ENCODE measurements at places on chromosomes 12 and 14.
A peak's percentile ranks its signal among the peaks of the same experiment; 100 is the strongest.

GRCh38 chr12:107551434-107551833, 134.2 kb upstream of the PWP1 start:
- DNase-seq = no peak

- peak; percentile 54 for DNase-seq
Observed at GRCh38 chr14:102593061-102593824, 794 bp downstream of the RCOR1 start.

GRCh38 chr14:100223332-100224201, 15.4 kb upstream of the YY1 start:
- DNase-seq = no peak

GRCh38 chr14:102568115-102568614, 24.3 kb upstream of the RCOR1 start:
- DNase-seq = peak; percentile 52

DNA sequence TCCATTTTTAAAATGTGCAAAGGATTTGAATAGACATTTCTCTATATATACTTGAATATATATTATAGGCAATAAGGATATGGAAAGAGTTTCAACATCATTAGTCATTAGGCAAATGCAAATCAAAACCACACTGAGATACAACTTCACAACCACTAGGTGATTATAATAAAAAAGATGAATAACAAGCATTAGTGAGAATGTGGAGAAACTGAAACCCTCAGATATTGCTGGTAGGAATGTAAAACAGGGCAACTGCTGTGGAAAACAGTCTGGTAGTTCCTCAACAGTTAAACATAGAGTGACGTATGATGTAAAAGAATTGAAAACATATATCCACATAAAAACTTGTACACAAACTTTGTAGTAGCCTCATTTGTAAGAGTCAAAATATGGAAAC, 11.7 kb upstream of the BATF start:
- DNase-seq = no peak

- no peak for DNase-seq
Observed at GRCh38 chr12:49187184-49187583, 1.7 kb downstream of the TUBA1A start.

DNA sequence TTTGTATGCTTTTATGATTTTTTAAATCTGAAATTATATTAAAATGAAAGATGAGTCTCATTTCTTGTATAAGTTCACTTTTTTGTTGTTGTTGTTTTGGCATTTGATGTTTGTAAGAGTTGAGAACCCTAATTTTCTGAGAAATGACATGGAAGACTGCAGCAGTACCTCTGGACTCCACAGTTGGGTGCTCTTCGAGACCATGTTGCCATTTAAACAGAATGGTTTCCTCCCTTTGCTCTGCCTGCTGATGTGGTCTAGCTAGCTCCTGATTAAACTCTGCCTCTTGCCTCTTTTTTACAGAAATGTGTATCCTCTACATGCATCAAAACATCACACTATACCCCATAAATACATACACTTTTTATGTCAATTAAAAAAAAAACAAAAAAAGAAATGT, 5.8 kb upstream of the LTA4H start:
- no peak for DNase-seq

- DNase-seq = peak; percentile 68
Observed at GRCh38 chr12:47758834-47759690, at the start of gene RAPGEF3. RAPGEF3 (minus strand) TSS chr12:47758880; CDS start chr12:47758556, 324 bp downstream.

DNA sequence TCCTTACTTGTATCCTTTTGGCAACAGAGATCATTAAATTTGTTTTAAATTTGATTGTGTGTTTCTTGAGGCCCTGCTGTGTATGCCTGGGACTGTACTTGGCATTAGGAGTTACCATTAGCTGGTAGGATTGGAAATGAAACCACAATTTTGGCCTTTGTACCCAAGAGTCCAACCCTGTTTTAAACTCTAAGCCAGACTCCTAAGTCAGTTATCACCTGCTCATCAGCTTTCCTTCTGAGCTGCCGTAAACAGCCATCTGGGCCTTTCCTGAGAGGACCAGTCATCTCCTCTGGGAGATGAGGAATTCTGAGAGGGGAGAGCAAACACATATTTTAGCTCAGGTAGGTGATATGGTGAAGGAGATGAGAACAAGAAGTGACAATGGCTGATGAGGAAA, 74.3 kb upstream of the SRSF5 start:
- DNase-seq = no peak

GRCh38 chr12:99153293-99153692, 494.3 kb upstream of the GARIN6 start:
- no peak for DNase-seq

DNA sequence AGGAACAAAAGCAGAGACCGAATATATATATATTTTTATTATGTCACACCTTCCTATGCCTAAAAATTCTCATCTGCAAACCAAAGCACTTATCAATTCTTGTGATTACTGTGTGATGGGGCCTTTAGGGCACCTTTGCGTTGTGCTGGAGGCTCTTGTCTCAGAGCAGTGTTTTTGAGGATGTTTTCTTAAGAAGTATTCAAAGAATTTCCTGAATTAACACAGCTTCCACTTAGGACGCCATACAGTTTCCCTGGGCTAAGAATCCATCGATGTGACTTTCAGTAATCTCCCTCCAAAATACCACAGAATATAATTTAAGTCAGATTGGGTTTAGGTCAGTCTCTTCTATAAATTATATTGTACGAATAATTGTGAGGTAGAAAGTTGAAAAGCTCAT, 22.0 kb upstream of the HIF1A start:
- no peak for DNase-seq

DNA sequence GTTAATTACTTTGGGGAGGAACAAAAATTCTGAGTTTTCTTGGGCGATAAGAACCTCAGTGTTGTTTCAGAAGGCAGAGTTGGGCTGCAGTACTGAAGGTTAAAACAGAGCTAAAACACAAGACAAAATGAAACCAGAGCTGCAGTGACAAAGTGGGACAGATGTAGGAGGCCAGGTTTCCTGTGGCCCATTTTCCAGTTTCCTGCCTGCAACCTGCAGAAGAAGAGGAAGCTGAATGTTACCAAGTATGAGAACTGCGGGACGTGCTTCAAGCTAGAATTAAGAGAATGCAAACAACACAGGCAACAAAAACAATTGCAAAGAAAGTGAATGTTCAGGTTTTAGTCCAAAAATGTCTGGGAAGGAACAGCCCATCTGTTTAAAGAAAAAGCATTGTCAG, 17.8 kb downstream of the ELK3 start:
- DNase-seq = no peak

- peak; percentile 17 for DNase-seq
Observed at GRCh38 chr12:121144416-121144914, 11.8 kb downstream of the P2RX7 start.

DNA sequence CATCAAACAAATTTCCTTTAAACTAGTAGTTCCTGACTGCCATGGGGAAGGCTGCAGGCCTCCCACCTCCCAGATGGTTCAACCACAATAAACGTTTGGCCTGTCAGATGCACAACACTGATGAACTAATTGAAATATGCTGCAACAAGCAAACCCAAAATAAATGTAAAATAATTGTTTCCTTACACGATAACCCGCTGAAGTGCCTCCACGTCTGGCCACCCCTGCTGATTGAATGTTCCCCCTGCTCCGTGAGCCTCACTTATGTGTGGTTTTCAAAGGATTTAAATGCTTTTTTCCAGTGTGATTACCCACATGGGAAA, 8.4 kb downstream of the PITPNM2 start:
- no peak for DNase-seq

- DNase-seq = peak; percentile 90
Observed at GRCh38 chr12:121128908-121129810, 3.5 kb upstream of the P2RX7 start.

DNA sequence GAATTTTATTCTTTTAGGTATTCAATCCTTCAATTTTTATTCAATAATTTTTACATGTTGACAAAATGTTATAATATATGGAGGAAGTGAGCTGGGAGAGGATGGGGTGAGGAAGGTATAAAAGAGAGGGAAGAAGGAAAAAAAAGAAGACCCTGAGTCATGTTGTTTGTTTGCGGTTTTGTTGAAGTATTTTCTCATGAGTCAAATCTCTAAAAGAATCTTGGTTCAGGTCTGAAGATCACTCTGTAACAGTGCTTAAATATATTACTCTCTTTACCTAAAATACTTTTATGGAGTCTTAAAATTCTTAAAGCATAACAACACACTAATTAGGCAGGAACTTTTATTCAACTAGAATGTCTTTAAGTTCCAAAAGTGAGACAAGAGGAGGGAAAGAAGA, 489.6 kb upstream of the GARIN6 start:
- no peak for DNase-seq

- no peak for DNase-seq
Observed at GRCh38 chr14:97578982-97579548, 781.9 kb downstream of the VRK1 start.

GRCh38 chr14:37197421-37198272, at the start of gene MIPOL1:
MIPOL1 (plus strand) TSS chr14:37197937; CDS start chr14:37247889, 49,952 bp downstream.
- peak; percentile 17 for DNase-seq

DNA sequence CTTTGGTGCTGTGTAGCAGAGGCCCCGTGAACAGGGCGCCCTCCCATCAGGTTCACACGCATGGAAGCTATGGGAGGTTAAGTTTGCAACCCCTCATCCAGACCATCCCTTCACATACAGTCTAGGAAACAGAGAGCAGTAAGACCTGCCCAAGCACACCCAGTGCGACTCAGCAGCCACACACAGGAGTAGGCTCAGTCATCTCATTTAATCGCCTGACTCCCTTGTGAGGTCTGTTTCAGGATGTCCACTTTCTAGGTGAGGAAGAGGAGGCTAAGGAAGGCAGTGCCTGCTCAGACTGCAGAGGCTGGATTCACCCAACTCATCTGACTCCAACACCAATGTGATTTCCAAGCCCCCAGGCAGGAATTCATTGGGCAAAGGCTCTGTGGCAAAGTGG, 11.9 kb downstream of the BDKRB1 start:
- no peak for DNase-seq

GRCh38 chr12:124881123-124881522, 17.5 kb upstream of the SCARB1 start:
- DNase-seq = no peak

GRCh38 chr12:91173124-91173523, 9.5 kb downstream of the DCN start:
- no peak for DNase-seq

GRCh38 chr12:53441040-53441833, at the start of gene PRR13:
PRR13 (plus strand) TSS chr12:53441734; CDS start chr12:53442715, 981 bp downstream.
- peak; percentile 99 for DNase-seq

- no peak for DNase-seq
Observed at GRCh38 chr14:33040372-33041140, 101.9 kb downstream of the NPAS3 start.

DNA sequence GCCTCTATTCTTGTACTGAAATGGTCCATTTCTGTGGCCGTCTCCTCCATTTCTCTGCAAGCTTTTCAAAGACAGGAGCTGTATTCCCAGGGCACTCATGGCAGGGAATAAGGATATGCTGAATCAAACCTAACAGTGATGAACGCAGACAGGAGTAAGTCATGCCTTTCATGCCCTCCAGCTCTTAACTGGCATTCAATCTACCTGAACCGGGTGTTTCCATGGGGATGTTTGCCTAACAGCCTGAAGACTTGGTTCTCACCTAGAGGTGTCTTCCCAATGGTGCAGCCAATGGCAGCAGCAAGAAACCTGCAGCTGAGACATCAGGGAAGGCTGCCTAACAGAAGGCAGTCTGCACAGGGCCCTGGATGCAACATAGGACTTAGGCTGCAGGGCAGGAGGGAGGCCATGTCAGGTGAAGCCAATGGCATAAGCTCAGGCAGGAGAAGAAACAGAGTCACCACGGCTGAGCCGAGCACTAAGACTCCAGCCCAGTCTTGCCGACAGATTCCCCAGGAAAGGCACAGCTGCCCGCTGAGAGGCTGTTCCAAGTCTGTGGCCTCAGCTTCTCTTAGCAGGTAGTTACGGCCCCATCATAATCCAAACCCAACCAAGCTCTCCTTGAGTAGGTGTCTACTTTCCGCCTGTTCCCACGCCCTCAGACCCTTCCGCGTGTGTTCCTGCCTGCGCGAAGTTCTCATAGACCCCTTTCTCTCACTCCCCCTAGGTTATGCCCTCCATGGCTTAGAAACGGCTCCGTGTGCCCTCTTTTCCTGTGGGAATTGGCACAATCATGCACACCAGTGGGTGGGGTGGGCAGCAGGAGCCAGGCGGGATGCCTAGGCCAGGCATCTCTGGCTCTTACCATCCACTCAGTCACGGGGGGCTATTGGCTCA, 44.1 kb downstream of the VWF start:
- DNase-seq = no peak

- no peak for DNase-seq
Observed at GRCh38 chr12:49885118-49885517, 18.6 kb downstream of the FAIM2 start.

DNA sequence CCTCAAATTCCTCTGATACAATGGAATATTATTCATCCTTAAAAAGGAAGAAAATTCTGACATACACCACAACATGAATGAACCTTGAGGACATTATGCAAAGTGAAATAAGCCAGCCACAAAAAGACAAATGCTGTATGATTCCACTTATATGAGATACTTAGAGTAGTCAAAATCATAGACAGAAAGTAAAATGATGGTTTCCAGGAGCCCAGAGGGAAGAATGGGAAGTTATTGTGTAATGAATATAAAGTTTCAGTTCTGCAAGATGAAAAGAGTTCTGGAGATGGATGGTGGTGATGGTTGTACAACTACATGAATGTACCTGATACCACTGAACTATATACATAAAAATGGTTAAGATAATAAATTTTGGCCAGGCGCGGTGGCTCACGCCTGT, 18.3 kb downstream of the VWF start:
- DNase-seq = no peak

DNA sequence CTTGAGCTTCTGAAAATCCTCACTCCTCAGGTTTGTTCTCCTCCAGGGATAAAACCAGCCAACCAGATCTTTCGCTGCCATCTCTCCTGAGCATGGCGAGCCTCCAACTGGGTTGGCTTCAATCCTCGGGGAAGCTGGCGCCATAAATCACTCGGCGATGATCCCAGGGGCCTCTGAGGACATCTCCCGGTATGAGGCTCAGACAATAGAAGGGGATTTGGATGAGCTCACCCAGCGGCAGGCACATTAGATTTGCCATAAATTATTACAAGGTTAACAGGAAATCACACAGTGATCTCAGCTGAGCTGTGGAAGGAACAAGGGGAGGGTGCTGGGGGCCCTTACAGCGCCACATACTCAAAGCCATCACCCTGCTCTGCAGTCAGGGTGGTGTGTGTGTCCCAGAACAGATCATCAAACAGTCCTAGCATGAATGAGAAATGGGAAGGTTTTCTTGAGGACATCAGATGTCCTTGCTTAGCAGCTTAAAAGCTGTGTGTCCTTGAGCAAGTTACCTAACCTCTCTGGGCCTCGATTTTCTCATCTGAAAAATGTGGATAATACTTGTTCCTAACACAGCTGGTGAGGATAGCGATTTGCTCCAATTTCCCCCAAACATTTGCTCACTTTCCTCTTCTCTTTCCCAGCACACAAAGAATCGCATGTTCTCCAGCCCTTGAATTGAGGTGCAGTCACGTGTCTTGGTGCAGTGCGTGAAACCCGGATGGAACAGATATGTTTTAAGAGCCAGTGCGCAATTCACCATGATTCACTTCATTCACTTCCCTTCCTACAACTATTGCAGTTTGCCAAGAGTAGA, 142.8 kb downstream of the SCARB1 start:
- no peak for DNase-seq

DNA sequence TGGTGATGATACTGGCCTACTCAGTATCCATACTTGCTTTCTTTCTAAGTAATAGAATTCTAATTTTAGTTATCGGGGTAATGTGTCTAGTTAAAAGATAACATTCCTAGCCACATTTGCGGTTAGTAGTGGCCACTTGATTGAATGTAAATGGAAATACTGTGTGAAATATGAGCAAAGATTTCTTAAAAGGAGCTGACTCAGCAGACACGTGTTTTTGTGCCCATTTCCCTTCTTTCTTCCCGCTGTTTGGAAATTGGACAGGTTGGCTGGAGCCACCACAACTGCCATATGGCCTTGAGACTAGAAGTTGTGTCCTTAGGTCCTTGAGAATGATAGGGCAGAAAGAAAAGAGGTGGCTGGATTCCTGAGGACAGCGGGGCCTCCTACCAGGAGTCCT, 19.8 kb upstream of the DCD start:
- no peak for DNase-seq

Measured in stimulated activated CD4-positive, alpha-beta T cell treated with anti-CD3 and anti-CD28 coated beads, Interleukin-1b, Interleukin-23, amount 100 ng/mL, for 48 hours (primary cell).